Transverse colon (tissue), 4 donors: ENCODE measurements at places on chromosomes 7 and 10.
A peak's percentile ranks its signal among the peaks of the same experiment; 100 is the strongest.

- H3K27ac ChIP-seq, result no peak overlapping the region
- no peaks in the 10 kb centered on the region for H3K27me3 ChIP-seq
- no peak overlapping the region for H3K4me3 ChIP-seq
- no peaks in the 10 kb centered on the region for H3K36me3 ChIP-seq
Observed at GRCh38 chr7:63039882-63040281, 958.8 kb upstream of the ZNF722 start.

GRCh38 chr10:80318742-80319141 is 29.3 kb upstream of the MAT1A start:
- no peaks in the 10 kb centered on the region for H3K27me3 ChIP-seq
- H3K4me3 ChIP-seq, result no peak overlapping the region
- H3K4me1 ChIP-seq, result no peaks in the 10 kb centered on the region

DNA sequence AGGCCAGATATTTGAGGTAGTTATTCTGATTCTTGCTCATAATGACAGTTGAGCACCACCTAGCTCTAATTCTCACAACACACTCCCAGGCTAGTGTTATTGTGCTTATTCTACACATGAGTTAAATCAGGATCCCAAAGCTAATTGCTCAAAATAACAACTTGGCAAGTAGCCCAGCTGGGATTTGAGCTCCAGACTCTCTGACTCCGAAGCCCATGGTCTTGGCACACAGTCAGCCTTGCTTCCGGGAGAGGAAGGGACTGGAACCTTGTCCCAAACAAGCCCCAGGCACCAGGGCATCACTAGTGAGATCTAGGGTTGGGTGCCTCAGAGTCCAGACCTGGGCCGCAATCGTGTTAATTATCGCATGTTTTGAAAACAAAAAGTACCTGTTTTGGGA is 101.4 kb downstream of the GPAM start:
- H3K4me1 ChIP-seq, result peaks cover 3% of the 10 kb centered on the region
- no peak for DNase-seq
- no peak overlapping the region for H3K4me3 ChIP-seq
- no peaks in the 10 kb centered on the region for H3K36me3 ChIP-seq
- H3K27me3 ChIP-seq, result no peaks in the 10 kb centered on the region

GRCh38 chr7:132226046-132226956 is 350.0 kb downstream of the PLXNA4 start:
- no peak overlapping the region for H3K27ac ChIP-seq
- no peaks in the 10 kb centered on the region for H3K36me3 ChIP-seq
- DNase-seq, result no peak
- H3K4me3 ChIP-seq, result no peak overlapping the region

- H3K36me3 ChIP-seq, result no peaks in the 10 kb centered on the region
- no peak overlapping the region for H3K27ac ChIP-seq
- no peak overlapping the region for H3K4me3 ChIP-seq
- no peaks in the 10 kb centered on the region for H3K27me3 ChIP-seq
- peaks cover 8% of the 10 kb centered on the region for H3K4me1 ChIP-seq
Observed at GRCh38 chr7:5584096-5584495, 160.5 kb upstream of the TNRC18 start.

DNA sequence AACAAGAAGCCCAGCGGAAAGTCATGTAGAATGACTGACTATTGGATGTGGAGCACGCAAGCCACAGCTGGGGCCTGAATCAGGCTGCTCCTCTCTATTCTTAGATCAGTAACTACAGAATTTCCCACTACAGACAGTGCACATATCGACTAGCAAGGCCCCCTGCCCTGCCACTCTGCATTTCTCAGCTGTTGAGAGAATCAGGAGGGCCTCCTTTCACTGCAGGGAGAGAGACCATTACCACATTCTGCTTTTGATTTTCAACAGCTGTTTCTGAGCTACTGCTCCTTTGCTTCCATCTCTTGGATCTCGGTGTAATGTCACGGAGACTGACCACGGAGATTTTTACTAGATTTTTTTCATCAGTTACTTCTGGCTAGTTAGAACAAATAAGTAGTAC is 73.8 kb downstream of the PON1 start:
- no peaks in the 10 kb centered on the region for H3K36me3 ChIP-seq
- no peak overlapping the region for H3K4me3 ChIP-seq
- H3K27ac ChIP-seq, result no peak overlapping the region

GRCh38 chr10:72509941-72510340 is 115.9 kb downstream of the MICU1 start:
- no peaks in the 10 kb centered on the region for H3K4me1 ChIP-seq
- no peaks in the 10 kb centered on the region for H3K36me3 ChIP-seq
- H3K27me3 ChIP-seq, result no peaks in the 10 kb centered on the region
- DNase-seq, result no peak
- no peak overlapping the region for H3K27ac ChIP-seq

- H3K27me3 ChIP-seq, result no peaks in the 10 kb centered on the region
- no peak overlapping the region for H3K4me3 ChIP-seq
- no peak overlapping the region for H3K27ac ChIP-seq
Observed at GRCh38 chr10:100380400-100380799, 33.4 kb downstream of the SCD start.

GRCh38 chr7:28192786-28193585 is 12.4 kb upstream of the JAZF1 start:
- H3K27ac ChIP-seq, result no peak overlapping the region
- no peaks in the 10 kb centered on the region for H3K4me1 ChIP-seq
- no peak overlapping the region for H3K4me3 ChIP-seq
- no peaks in the 10 kb centered on the region for H3K36me3 ChIP-seq
- no peak for DNase-seq

GRCh38 chr10:3323865-3324498 is 151.4 kb upstream of the PITRM1 start:
- H3K27me3 ChIP-seq, result no peaks in the 10 kb centered on the region
- no peak overlapping the region for H3K27ac ChIP-seq
- no peaks in the 10 kb centered on the region for H3K4me1 ChIP-seq
- H3K4me3 ChIP-seq, result no peak overlapping the region

DNA sequence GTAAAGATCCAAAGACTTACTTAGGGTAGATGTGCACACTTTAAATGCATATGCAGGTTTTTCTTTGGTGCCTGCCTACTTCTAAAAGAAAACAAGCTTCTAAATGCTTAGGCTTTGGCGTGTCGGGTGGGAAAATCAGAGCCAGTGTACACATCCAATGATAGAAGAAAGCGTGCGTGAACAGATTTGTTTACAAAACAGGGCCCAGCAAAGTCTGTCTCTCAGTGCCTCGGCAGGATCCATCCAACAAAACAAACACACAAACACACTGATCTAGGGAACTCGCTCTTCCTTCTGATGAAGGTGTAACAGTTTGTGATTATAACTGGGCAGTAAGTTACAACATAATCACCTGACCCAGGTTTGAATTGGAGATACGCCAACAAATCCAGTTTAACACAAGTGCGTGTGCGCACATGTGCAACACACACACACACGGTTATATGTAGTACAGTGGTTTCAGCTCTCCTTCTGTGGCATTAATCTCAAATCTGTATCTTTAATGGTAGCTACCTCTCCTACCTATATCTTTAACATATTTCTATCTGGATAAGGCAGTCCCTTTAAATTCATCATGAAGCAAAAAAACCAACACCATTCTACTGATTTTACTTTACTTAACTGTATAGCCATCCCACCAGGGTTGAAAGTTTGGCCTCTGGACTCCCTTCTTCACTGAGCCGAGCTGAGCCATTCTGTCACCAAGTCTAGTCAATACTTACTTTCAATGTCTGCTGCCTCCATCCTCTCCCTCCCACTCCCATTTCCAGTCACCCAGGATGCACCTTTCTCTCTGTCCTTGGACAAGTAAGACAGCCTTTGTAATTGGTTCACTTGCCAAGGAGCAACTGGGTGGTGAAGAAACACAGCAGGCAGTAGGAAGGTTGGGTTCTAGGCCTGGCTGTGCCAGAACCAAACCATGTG is 184.4 kb upstream of the KLF14 start:
- H3K4me3 ChIP-seq, result no peak overlapping the region
- no peaks in the 10 kb centered on the region for H3K27me3 ChIP-seq
- peak overlapping the region; percentile 84 for H3K27ac ChIP-seq
- no peaks in the 10 kb centered on the region for H3K36me3 ChIP-seq

- H3K36me3 ChIP-seq, result no peaks in the 10 kb centered on the region
- H3K4me1 ChIP-seq, result no peaks in the 10 kb centered on the region
- DNase-seq, result no peak
- H3K27ac ChIP-seq, result no peak overlapping the region
Observed at GRCh38 chr7:159218170-159218569, 73.5 kb upstream of the VIPR2 start.

- no peaks in the 10 kb centered on the region for H3K27me3 ChIP-seq
- DNase-seq, result no peak
- no peak overlapping the region for H3K27ac ChIP-seq
Observed at GRCh38 chr7:5448378-5449037, 24.9 kb upstream of the TNRC18 start.

DNA sequence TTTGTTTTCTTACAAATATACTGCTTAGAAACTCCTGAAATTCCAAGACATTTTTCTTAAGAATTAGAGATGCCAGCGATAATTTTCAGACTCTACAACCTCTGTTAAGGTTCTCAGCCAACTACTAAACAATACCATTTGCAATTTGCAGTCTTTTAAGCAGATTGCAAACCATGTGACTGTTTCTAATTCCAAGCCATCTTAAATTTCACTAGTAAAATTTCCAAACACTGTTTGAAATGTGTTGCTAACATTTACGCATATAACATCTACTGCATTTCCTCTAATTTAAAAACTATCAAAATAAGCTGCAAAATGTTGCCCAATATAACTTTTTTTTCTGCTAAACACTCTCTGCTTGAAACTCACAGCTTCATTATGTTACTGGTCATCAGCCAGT is 56.0 kb upstream of the MACROH2A2 start:
- no peaks in the 10 kb centered on the region for H3K4me1 ChIP-seq
- no peak for DNase-seq
- H3K27me3 ChIP-seq, result no peaks in the 10 kb centered on the region

GRCh38 chr7:131629217-131629882 is 72.9 kb upstream of the PODXL start:
- no peak overlapping the region for H3K4me3 ChIP-seq
- no peaks in the 10 kb centered on the region for H3K36me3 ChIP-seq
- no peaks in the 10 kb centered on the region for H3K27me3 ChIP-seq
- no peaks in the 10 kb centered on the region for H3K4me1 ChIP-seq

DNA sequence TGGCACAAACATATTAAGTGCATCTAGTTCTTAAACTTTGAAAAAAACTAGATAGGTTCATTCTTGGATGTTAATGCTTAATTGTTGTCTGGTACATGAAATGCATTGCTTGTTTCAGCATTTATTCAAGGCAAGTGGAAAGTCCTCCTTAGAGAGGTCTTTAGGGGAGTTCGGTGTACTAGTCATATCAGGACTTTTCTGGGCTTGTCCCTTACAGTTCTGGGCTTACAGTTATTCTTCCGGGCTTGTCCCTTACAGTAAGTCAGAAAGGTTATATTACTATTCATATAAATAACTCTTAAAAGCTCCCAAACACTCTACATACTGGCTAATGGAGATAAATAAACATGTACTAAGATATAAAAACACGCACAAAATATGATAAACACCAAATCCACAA is 61.6 kb upstream of the MRLN start:
- DNase-seq, result no peak
- H3K36me3 ChIP-seq, result peaks cover 24% of the 10 kb centered on the region
- H3K4me3 ChIP-seq, result no peak overlapping the region

DNA sequence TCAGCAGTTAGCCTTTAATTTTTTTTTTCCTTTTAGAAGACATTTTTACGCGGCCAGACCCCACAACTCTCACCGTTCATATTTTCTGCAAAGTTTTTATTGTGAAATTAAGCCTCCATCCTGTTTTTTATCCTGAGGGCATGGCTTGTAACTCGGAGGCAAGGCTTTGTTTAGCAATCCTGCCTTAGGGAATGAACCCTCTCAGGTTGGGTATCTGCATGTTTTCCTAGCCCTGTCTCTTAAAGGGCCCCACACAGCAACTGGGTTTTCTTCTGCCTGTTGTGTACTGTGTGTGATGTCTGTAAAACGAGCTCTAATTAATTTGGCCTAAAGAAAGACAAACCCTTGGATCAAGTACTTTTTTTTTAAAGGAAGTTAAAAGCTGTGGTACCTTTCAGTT is 130.2 kb upstream of the COBL start:
- no peaks in the 10 kb centered on the region for H3K27me3 ChIP-seq
- no peak overlapping the region for H3K27ac ChIP-seq
- DNase-seq, result no peak
